Stimulated activated CD4-positive, alpha-beta T cell treated with anti-CD3 and anti-CD28 coated beads, Interleukin-15, amount 100 ng/mL, for 1 hour (primary cell): ENCODE measurements at places on chromosomes 7 and 10.

DNA sequence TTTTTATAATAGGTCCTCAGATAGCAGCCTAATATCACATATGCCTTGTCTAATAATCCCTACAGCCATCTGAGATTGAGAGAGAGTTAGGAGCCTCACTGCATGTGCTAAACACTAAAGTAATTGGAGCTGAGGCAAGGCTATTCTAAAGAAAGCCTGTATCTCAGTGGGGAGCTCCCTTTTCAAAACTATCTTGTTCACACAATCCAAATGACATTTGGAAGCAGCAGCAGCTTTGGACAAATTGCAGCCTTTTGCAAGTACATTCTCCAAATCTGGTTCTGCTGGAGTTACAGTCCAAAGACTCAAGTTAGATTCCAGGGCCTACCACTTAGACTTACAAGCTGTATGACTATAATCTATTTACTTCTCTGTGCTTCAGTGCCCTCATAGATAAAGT is 104.5 kb downstream of the MACC1 start:
- DNase-seq = no peak

DNA sequence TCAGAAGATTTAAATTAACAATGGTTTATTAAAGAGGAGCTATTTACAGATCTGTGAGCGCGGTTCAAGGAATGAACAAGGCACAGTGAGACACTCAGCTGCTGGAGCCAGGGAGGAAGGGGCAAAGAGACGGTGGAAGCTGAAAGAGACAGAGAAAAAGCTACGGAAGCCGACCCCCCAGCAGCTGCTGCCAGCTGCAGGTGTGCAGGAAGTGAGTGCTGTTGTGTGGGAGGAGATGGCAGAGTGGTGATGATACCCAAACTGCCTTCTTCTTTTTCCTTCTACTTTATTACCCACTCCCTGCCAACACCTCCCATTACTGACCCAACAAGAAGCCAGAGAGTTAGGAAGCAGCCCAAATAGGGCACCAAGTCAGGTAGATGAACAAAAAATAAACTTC is 41.9 kb upstream of the MBL2 start:
- no peak for DNase-seq

DNA sequence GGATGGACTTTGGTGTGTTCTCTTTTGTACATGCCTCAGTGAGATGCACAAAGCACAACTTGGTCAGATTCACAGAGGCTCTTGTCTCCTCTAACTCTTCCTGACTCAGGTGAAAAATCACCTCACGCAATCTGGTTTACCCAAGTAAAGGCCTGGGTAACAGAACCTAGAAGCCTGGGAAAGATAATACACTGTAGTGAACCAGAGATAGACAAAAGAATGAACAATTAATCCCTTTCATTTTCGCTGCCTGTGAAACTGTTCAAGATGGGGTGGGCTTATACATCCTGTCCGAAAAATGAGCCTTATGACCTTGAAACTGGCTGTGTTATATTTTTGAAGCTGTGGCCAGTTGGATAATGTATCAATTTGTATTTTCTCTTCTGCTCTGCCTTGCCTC is 678.9 kb upstream of the TEX47 start:
- no peak for DNase-seq

DNA sequence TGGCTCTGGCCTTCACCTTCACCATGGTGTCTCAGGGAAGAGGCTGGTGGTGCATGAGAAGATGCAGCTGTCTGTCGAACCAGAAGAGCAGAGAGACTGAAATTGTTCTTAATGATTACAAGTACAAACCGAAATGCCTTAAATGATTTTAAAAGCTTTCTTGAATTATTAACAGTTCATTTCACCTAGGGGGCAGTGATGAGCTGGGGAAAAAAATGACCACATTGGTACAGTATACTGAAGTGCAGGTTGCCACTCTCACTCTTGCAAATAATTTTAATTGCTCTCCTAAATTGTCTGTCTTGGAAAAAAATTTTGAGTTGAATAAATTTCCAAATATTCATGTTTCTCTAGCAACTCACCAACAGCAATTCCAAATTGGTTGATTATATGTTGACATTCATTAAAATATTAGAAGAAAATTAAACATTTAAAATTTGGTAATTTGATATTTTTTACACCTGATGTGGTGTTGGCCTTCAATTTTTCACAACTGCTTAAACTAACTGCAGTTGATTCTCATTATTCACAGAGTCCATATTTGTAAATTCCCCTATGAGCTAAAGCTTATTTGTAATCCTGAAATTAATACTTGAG is 692.6 kb downstream of the ZWINT start:
- DNase-seq = no peak

DNA sequence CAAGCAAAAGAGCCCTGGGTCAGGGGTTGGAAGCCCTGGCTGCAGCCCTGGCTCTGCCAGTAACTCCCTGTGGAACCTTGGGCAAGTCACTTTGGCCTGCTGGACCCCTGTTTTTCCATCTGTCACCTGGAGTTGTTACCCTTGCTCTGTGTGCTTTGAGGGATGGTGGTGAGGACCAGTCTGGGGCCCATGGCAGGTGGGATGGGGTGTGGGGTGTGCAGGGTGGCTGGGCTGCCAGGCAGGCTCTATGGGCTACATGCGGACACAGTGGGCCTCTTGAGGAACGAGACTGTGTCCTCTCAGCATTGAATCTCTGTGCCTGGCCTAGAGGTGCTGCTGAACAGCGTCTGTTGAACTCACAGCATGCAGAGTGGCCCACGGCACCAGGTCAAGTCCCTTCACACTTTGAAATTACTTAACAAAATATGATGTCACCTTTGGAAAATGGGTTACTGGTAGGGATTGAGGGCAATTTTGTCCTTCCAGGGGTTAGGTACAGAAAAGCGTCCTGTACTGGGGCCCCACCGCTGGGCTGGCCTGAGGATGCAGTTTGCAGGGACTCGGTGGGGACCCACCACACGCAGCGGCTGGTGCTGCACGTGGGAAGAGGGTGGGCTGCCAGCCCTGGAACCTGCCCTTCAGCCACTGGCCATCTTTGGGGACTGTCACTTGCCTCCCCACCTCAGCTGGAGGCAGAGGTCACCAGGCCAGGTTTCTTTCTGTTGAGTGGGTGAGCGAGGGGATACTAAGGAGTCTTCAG is 45.3 kb downstream of the PRF1 start:
- no peak for DNase-seq

- no peak for DNase-seq
These were observed 142.3 kb downstream of the KAT6B start for GRCh38 chr10:74968667-74969061.

DNA sequence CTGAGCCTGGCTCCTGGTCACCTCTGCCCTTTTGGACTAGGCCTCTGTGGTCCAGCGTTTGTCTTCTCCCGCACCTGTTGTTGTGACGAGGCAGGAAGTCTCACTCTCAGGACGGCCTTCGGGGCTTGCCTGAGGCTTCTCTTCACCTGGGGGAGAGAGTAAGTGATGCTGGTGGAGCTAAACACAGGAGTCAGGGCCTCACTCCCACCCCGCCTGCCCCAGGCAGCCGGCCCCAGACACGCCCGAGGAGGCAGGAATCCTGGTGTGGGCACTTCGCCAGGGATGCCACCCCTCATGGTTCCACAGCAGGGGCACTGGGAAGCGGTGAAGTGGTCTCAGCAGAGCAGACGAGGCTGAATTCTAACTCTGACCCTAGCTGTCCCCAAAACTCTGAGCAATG is 42.4 kb downstream of the IL2RA start:
- no peak for DNase-seq

GRCh38 chr10:107144490-107144889 is 20.0 kb downstream of the SORCS1 start:
- DNase-seq = no peak

- DNase-seq = no peak
These were observed 94.0 kb downstream of the SLC37A3 start for GRCh38 chr7:140304191-140304799.
